ENCODE measurements at places on chromosomes 1 and 21.

- DNase-seq: no peak
Measured at GRCh38 chr1:203349773-203350524, 973 bp downstream of the FMOD start.

DNA sequence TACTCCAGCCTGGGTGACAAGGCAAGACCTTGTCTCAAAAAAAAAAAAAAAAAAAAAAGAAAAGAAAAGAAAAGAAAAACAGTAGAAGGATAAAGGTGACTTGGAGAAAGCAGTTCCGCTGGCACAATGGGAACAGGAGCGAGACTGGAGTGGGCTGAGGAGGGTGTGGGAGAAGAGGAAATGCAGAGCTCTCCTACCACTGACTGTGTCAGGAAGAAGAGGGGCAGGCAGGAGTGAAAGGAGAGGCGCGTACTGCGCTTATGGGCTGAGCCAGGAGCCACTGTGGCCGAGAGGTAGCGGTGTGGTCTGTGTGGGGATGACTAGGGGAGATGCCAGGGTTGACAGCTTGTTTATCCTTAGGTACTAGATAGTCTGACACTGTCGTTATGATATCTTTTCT is 6.4 kb upstream of the PROK1 start:
- DNase-seq: no peak

DNA sequence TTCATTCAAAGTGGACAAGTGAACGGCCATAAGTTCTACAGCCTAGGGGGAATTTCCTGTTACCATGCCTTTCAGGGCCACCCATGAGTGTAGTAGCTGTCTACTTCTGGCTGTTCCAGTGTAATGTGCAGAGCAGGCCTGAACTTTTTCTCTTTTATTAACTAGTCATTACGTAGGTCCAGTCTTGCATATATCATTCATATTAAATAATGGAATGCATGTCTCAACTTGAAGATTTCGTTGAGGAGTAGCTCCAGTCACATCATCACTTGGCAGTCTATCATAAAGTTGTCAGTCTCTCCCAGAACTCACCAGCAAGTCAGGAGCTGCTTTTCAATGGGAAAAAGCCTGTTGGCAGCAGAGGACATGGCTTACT is 12.0 kb upstream of the GIPC2 start:
- no peak for DNase-seq

- DNase-seq: no peak
Measured at GRCh38 chr1:186577216-186577615, 103.0 kb downstream of the PTGS2 start.

Data from NCI-H1694 (cell line).